ENCODE measurements at places on chromosomes 13 and 19.

DNA sequence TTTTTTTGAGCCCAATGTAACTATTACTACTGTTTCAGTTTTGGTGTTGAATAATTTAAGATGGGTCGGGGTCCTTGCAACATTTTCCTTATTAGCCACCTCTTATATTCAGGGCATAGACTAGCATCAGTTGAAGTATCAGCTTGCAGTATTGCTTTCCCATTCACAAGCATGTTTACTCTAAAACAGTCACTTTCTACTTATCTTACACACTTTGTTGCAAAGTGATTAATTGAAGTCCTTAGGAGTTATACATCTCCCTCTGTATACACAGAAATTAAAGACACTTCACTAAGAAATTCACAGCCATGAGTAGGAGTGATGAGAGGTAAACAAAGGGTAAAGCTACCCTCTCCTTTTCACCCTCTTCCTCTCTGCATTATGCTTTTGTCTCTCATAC, 27.6 kb downstream of the SLAIN1 start:
- no peak for DNase-seq

GRCh38 chr19:31284621-31285020, 64.6 kb downstream of the TSHZ3 start:
- DNase-seq, result no peak

DNA sequence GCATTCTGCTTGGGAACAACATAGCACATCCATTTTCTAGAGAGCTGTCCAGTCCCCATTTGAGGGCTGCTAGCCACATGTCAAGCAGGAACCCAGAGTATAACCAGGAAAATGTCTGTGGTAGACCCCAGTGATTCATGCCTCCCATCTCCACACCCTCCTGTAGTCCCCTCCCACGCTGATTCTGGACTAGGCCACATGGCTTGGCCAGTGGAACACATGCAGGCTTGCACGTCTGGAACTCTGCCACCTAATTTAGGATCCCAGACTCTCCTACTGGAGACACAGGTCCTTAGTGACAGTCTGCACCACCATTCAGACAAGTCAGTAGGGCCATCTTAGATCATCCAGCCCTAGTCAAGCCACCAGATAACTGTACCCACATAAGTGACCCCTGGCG, 149.8 kb downstream of the ZIC5 start:
- DNase-seq, result no peak

DNA sequence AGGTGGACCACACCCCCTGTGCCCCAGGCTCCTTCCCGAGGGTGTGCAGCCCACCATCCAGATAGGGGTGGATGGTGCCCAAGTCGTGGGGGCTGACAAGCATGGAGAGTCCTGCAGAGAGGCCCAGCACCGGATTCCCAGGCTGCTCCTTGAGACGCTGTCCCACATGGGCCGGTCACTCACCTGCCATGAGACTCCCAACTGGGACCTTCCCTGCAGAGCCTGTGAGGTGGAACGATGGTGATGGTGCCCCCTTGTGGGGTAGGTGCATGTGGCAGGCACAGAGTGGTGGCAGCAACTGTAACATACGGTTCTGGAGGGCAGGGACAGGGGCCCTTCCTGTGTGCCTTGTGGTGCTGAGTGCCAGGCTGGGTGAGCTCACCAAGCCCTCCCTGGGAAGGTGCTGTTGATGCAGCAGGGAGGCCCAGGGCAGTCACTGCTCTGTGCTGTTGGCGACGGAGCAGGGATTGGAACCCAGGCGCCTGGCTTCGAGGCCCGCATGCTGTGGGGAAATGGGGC, 33.1 kb downstream of the PPP1R37 start:
- peak; percentile 39 for DNase-seq

GRCh38 chr19:29514525-29515232, 11.1 kb upstream of the VSTM2B start:
- no peak for DNase-seq

DNA sequence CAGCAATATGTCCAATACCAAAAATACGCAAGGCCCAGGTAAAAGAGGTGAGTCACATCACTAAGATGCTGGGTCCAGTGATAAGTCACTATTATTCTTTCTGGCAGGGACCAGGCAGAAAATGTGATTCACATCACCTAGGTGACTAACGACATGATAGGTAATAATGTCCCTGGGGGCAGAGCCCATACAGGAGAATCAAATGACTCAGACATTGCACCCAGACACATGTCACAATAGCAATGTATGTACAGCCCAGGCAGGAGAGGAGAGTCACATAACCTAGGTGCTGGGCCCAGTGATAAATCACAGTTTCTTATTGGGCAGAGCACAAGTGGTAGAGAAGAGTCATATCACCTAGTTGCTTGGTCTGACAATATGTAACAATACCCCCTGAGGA, 28.9 kb upstream of the ZNF729 start:
- no peak for DNase-seq

DNA sequence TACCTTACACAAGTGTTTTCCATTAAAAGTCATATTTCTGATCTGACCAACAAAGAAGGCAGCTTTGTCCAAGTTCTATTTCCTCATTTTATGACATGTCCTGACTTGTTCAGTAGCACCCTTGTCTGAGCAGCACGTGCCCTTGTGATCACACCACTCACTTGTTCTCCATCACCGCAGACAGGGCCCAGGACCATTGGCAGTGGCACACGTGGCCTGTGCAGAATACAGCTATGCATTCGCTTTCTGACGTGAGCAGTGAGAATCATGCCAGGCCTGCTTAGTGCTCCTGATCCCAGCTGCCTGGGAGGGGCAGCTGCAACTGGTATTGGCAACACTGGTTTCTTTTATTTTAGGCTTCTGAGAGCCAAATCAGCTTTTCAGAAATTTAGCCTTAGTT, 134.2 kb downstream of the FRY start:
- no peak for DNase-seq

GRCh38 chr13:57452228-57452627, 179.3 kb upstream of the PCDH17 start:
- DNase-seq, result no peak

GRCh38 chr19:19372656-19373416, 32.6 kb upstream of the GATAD2A start:
- DNase-seq, result peak; percentile 89

- DNase-seq, result no peak
Measured at GRCh38 chr13:110236431-110236830, 70.5 kb downstream of the COL4A1 start.

GRCh38 chr19:43639519-43640423, at the start of gene CADM4:
TSS of gene CADM4 (minus strand) at chr19:43639850. CDS start at chr19:43639790, 60 bp downstream.
- DNase-seq, result no peak

GRCh38 chr13:39578821-39579291, 24.1 kb downstream of the LHFPL6 start:
- no peak for DNase-seq

DNA sequence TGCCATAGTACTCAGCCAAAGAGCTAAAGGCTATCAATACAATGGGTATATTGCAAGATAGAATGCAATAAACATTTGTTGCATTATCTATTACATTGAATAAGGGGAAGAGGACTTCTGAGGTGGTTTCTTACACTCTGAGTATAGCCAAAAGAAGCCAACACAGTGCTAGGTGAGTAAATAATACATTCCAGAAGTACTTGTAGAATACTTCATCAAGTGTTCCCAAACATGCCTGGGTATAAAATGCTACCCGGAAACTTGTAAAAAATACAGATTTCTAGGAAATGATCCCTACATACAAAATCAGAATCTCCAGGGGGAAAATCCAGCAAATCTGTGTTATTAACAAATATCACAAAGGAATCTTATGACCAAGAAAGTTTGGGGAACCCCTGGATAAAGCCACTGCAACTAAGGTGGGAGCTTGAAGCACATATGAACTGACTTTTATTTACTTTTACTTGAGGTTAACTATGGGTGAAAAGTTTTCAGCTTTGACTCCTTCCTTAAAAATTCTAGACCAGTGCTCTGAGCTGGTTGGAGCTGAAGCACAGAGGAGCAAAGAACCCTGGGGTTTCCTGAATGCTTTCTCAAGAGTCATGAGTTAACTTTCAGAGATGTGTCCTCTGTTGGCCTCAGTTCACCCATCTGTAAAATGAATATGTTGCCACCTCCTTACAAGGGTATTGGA, 136.0 kb downstream of the OXGR1 start:
- no peak for DNase-seq

DNA sequence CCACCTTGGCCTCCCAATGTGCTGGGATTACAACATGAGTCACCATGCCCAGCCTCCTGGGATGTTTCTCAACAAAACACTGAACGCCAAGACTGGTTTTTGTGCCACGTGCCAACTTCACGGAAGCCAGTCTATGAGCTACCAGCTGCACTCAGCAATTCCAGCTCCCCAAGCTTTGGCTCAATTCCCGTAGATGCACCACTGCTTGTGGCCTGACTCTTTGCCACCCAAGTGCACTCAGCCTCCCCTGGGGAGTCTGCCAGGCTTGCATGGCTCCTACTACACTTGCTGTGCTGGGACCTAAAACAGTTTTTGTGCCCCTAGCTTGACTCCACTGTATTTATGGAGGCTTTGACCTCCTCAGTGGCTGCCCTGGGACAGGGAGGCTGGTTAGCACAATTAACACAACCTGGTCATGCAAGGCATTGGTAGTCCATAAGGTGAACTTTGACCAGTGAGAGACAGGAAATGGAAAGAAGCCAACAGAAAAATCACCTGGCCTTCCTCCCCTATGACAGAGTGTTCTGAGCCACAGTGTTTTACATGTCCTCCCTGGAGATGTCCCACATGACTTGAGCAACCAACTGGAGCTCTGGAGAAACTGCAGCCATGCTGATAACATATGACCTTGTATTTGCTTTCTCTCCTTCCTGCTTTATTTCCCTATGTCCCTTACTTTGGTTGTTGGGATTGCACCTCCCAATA, 1173.1 kb downstream of the UQCRFS1 start:
- DNase-seq, result no peak
